Right renal pelvis (tissue), 4 donors: ENCODE measurements at places on chromosomes 5 and 9. TPM values are rescaled to one million over a fixed set of nuclear protein-coding genes. Genes with fewer than 3 reads are reported as not detected.

Gene TAF1L
- 0.10 TPM for polyA plus RNA-seq

- no peak for DNase-seq
These were observed 668 bp downstream of the GLIS3 start for GRCh38 chr9:4299005-4299795.

- no peak for DNase-seq
These were observed 217.9 kb downstream of the ENC1 start for GRCh38 chr5:74422671-74423070.

- peak; percentile 28 for DNase-seq
These were observed 975 bp downstream of the OCLN start for GRCh38 chr5:69493396-69494133.

GRCh38 chr9:112173489-112174221 lies 1.4 kb downstream of the SUSD1 start:
- no peak for DNase-seq

DNA sequence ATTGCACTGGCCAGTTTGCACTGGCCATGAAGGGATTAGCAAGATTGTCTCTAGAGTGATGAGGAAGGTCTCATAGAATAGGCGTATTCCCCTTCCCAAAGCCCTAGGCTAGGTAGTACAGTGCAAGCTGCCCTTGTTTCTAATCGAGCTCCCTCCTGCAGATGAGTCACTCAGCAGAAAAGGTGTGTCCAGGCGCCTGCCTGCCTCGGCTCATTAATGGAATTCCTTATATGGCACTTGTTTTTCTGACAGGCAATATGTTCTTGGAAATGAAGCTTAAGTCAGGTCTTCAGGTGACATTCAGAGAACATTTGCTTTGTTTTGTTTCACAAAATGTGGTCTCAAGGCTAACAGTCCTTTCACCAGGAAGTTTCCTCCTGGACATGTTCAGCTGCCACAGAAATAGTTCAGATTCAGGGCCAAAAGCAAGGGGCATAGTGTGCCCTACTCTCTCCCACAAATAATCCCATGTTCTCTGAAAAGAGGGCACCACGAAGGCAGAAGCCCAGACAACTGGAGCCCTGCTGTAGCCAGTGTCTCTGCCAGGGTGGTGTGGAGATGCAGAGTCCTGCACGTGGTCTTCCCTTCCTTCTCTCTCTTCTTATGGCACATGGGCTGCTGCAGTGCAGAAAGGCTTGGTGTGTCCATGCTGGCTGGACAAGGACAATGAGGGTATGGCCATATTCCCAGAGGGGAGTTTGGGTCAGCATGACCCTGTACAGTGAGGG lies 281.1 kb upstream of the MAP3K1 start:
- DNase-seq, result no peak

DNA sequence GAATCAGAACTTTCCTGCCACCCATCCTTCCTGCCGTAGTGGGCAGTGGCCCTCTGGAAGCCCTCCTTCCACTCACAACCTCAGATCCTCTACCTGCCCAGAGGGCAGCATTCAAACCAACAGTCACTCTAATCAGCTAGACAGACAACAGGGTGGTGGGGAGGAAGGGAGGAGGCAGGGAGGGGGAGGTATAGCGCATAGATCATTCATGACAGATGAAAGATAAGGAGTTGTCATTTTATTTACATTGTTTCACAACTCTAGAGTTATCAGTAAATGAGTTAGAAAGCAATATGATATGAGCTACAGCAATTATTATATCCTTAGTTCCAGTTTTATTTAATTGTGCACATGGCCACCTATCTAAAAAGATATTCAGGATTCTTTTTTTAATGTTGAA lies 852 bp downstream of the IL9 start:
- DNase-seq, result no peak

Gene SLC44A1
- 55.4 TPM for polyA plus RNA-seq

DNA sequence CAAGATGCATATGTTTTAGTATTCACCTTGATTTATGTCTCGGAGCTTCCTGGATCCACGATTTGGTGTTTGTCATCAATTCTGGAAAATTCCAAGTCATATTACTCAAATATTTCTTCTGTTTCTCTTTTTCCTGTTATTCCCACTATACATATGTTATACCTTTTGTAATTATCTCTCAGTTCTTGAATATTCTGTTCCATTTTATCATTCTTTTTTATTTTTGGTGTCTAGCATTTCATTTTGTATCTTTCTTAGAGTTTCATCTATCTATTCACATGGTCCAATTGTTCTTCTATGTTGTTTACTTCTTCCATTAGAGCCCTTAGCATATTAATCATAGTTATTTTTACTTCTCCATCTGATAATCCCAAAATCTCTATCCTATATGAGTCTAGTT lies 637.8 kb upstream of the GRAMD2B start:
- no peak for DNase-seq

Gene GABBR2
- 5.0 TPM for polyA plus RNA-seq

DNA sequence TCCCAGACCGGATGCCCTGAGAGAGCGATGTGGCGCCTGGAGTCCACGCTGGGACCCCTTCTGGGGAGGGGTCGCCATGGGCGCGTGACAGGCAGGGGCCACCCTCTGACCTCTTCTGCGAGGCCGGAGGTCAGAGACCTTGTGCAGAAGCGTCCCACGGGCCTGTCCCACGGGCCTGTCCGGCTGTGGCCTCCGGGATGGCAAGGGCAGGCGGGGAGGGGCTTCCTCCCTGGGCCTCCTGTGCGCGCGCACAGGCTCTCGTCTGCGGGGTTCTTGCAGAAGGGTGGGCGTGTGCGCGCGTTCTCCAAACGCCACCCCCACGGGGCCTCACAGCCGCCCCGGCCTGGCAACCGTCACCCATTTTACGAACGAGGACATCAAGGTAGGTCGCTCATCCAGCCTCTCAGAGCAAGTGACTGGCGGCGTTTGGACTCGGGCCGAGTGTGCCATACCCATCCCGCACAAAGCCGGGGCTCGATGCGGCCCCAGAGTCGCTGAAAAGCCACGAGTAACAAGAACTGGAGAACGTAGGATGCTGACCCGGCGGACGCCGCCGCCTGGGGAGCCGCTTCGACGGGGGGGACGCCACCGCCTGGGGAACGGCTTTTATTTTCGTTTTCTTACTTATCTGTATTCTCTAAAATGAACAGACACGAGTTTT lies 897 bp downstream of the AHRR start:
- DNase-seq, result no peak

Gene PCDHB15
- polyA plus RNA-seq, result 15.0 TPM

DNA sequence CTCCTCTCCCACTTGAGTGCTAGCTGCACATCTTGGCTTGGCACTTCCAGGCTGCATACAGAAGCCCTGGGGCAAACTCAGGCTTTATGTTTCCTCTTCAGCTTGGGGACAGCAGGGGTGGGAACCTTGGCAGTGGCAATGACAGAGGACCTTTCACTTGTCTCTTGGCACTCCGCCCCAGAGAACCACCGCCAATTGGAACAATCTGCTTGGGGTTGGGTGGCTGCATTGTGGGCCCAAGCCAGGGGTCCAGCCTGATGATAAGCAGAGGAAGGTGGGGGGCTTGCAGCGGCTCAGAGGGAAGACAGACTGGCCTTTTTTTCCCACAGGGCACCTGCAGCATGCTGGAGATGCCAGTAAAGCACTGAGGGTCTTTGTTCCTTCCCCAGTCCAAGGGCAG lies 179.0 kb upstream of the NMUR2 start:
- DNase-seq, result no peak

GRCh38 chr5:101686536-101687157 lies 609.4 kb downstream of the SLCO4C1 start:
- DNase-seq, result no peak

DNA sequence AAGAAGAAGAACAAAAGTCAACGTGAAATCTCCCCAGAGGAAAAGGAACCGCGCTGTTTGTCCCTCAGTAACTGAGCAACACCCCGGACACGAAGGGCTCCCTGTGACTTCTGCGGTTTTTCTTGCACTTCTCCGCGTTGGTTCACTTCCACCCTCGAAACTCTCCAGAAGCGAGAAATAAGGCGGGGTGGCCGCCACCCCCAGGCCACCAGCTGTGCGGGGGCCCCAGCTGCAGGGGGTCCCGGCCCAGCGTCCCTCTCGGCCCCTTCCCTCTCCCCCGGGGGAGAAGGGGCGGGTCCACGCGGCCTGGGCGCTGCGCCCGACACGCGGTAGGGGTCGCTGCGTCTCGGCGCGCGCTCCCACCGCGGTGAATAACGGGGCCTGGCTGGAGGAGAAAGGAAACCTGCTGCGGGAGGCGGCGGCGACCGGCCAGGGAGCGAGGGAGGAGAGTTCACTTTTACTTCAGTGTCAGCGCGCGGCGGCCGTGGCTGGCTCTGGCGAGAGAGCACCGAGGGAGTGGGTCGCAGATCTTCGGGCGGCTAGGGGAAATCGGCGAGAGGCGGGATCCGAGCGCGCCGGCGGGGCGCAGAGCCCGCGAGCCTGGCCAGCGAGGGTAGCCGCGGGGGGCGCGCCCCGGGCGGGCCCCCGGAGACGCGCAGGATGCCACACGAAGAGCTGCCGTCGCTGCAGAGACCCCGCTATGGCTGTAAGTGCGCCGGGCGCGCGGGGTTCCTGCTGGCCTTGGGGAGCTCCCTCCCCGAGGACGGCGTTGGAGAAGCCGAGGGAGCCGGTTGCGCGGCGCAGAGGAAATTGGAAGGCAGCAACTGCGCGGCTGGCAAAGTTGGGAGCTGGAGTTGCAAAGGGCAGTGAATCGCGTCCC lies at the start of gene IQGAP2:
TSS of gene IQGAP2 (plus strand) at position 400 of the 880 bp plus-strand sequence. CDS start at position 661, 261 bp downstream.
- DNase-seq, result peak; percentile 73

GRCh38 chr5:96049398-96050272 lies 88.0 kb upstream of the ELL2 start:
- no peak for DNase-seq

Gene TMEM38B
- 45.0 TPM for polyA plus RNA-seq

GRCh38 chr5:44942524-44943001 lies 133.8 kb downstream of the MRPS30 start:
- DNase-seq, result no peak

DNA sequence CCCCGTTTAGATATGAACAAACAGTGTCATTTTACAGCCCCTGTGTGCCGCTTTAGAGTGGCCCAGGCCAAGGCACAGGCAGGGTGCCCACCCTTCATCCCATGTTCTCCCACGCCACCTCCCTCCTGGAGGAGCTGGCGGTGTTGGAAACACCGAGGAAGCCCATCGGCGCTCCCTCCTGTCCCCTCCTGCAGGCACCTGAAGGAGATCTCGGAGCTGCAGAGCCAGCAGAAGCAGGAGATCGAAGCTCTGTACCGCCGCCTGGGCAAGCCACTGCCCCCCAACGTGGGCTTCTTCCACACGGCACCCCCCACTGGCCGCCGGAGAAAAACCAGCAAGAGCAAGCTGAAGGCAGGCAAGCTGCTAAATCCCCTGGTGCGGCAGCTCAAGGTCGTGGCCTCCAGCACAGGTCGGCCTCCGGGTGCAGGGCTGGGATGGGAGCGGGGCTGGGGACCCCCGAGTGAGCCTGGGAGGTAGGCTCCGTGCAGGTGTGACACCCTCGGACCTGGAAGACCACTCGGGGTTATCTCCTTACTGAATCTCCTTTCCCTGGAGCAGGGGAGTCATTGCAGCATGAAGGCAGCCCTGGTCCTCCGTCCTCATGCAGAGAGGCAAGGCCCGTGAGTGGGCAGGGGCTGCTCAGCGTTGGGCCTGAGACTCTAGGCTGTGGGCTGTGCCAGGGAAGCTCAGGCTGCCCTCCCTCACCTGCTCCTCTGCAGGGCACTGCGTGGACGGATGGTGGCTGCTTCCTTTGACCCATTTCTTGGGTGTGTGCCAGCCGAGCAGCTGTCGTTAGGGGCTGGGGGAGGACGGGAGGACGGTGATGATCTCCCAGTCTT lies 113.9 kb downstream of the WNK2 start:
- no peak for DNase-seq

GRCh38 chr9:88224938-88225337 lies 86.7 kb upstream of the SPATA31C2 start:
- DNase-seq, result no peak

GRCh38 chr5:39191216-39191615 lies 28.1 kb downstream of the FYB1 start:
- DNase-seq, result no peak

Gene SPATA24
- 13.8 TPM for polyA plus RNA-seq

DNA sequence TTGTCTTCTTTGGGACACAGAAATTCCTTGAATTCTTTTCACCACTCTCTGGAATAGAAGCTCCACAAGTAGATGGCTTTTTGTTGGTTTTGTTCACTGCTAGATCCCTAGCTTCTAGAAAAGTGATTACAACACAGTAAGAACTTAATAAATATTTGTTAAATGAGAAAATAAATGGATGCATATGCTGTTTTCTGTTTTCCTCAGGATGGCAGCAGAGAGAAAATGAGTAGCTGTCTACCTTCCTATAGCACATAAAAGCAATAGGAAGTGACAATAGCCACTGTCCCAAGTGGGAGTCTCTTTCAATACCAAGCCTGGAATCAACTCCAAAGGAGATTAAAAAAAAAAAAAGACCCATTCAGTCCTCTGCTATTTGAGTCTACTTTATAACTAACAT lies 100.6 kb upstream of the NREP start:
- no peak for DNase-seq

Gene CXCL14
- 44.9 TPM for polyA plus RNA-seq

DNA sequence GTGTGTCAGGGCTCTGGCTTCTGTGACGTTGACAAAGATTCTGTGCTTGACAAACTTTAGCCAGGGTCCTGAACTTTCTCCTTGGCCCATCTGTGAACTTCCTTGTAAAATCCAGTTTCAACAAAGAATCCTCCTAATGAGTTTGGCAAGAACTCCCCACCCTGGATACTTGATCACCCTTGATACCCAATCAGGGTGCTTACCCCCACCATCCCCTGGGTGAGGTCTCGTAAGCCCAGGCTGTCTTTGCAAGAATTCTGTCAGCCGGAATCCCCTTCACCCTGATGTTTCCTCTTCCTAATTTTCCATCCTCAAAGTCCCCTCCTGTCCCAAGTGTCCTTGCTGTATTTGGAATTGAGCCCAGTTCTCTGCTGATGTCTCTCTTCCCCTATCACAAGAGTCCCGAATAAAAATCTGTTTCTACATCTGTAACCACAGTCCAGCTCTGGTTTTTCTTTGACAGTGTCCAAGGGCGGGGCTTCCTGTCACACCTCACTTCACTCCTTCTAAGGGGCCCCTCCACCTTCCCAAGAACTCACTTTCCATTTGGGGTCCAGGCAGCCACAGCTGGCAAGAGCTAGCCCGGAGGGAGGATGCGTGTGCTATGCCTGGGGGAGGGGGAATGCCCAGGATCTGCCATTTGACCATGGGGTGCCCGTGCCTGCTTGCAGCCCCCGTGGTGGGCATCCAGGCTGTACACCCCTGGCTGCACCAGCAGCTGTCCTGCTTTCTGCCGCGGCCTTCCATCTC lies 2.7 kb upstream of the CARD19 start:
- DNase-seq, result no peak

GRCh38 chr5:39758426-39758825 lies 333.6 kb upstream of the DAB2 start:
- DNase-seq, result no peak

Gene FCN2
- polyA plus RNA-seq, result 0.45 TPM

Gene ADAMTSL1
- polyA plus RNA-seq, result 12.3 TPM

Gene STOM
- polyA plus RNA-seq, result 84.0 TPM

DNA sequence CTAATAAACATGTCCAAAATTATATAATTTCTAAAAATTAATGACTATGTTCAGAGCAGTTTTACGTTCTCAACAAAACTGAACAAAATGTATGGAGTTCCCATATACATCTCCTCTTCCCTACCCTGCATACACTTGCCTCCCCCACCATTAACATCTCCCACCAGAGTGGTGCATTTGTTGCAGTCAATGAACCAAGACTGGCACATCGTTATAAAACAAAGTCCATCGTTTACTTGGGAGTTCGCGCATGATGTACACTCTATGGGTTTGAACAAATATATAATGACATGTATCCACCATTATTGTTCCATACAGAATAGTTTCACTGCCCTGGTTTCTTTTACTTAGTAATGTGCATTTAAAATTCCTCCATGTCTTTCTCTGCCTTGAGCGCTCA lies 130.1 kb downstream of the APBA1 start:
- no peak for DNase-seq
